NCI-H2081 (cell line): ENCODE measurements at places on chromosomes 6 and 20.
A peak's percentile ranks its signal among the peaks of the same experiment; 100 is the strongest.

- DNase-seq, result peak; percentile 19
These were observed 218.8 kb upstream of the MMS22L start for GRCh38 chr6:97501853-97502252.

DNA sequence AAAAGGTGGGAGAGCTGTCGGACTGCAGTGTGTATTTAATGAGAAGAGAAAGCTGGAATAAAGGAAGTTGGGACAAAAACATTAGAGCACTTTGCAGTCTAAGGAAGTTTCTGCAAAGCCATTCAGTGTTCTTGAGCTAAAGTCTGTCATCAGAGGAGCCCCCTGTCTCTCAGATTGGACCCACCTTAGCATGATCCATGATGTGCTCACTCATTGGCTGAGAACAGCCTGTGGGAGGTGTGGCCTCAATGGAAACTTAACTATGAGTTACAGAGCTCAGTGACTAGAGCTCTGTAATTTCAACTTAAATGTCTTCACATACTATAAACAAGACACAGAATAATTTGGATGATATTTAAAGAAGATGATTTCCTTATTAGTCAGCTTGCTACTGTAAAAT, 437.0 kb downstream of the BTBD3 start:
- DNase-seq, result no peak

- no peak for DNase-seq
These were observed 5.2 kb downstream of the SYTL3 start for GRCh38 chr6:158654960-158655489.

DNA sequence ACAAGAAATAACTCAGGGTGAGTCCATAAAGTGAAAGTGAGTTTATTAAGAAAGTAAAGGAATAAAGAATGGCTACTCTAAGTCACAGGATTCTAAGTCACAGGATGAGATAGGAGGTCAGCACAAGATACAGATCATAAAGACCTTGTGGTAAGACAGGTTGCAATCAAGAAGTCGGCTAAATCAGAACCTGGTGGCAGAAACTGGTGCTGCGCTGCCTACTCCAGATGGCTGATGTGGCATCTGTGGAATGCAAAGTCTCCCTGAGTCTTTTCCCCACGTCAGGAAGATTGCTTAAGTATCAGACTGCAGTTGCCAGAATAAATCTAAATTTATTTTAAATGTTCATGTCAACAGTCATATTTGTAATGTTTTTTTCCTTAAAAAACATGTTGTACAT, 10.7 kb upstream of the KCNK15 start:
- DNase-seq, result no peak

GRCh38 chr6:142694054-142694453, 250.9 kb downstream of the HIVEP2 start:
- DNase-seq, result no peak

GRCh38 chr20:3788685-3789155, 2.2 kb upstream of the CENPB start:
- DNase-seq, result no peak

GRCh38 chr6:31585491-31585890, 586 bp upstream of the LST1 start:
- no peak for DNase-seq
